ENCODE measurements at places on chromosomes 7 and 10.
A peak's percentile ranks its signal among the peaks of the same experiment; 100 is the strongest.

DNA sequence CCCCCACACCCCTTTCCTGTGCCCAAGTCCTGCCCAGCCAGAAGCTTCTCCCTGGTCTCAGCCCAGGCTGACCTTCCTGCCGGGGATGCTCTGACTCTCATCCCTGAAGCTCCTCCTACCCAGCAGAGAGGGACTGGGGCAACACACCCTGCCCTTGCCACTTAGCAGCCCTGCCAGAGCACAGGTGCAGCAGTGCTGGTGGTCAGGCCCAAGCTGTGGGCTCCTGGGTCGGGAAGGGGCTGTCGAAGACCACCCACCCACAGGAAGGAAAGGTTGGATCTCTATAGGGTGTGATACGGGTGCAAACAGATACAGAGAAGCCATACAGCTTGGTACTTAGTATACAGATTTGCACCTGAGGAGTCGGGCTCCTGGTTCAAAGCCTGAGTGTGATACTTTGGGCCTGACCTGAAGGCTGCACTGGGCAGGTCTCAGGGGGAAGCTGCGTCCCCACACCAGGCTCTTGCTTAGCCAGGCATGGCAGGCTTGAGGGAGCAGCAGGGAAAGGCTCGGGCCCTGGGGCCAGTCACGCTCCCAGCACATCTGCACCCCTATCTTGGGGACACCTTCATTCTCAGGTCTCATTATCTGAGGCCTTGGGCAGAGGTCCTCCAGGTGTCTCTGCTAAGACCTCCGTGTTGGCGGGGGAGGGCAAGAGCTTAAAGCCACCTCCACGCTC is 47.3 kb downstream of the TCERG1L start:
- no peak for ATAC-seq

GRCh38 chr7:22301790-22302189 is 55.2 kb downstream of the RAPGEF5 start:
- no peak for ATAC-seq

DNA sequence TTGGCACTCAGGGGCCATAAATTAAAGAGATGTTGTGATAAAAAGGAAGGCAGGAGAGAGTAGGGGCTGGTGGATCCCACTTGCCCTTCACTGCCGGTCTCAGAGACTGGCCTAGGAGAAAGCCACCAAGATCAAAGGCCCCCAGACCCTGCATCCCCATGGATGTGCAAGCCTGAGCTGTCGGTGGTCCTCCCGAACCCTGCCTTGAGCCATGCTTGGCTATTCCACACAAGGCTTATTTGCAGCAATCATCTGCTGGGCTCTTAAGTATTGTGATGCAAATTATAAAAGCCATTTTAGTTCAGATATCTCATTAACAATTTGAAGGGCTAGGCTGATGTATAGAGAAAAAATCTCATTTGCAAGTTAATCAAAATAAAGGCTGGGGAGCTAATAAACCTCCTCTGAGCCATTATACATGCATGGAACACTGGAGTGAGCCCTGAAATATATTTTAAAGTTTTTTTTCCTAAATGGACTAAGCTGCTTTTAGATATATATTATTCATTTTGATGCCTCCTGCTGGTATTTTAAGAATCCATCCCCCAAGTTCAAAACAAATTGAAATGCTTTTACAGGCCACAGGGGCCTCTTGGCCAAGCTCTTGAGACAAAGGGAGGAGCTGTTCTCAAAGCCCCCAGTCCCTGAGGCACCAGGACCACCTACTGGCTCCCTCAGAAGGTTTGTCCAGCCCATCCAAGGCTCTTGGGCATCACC is 28.1 kb downstream of the OAT start:
- ATAC-seq, result no peak

- ATAC-seq, result peak; percentile 4
These were observed at the start of gene COBL for GRCh38 chr7:51316666-51317581. COBL (minus strand) TSS chr7:51316809; CDS start chr7:51316633, 176 bp downstream.

DNA sequence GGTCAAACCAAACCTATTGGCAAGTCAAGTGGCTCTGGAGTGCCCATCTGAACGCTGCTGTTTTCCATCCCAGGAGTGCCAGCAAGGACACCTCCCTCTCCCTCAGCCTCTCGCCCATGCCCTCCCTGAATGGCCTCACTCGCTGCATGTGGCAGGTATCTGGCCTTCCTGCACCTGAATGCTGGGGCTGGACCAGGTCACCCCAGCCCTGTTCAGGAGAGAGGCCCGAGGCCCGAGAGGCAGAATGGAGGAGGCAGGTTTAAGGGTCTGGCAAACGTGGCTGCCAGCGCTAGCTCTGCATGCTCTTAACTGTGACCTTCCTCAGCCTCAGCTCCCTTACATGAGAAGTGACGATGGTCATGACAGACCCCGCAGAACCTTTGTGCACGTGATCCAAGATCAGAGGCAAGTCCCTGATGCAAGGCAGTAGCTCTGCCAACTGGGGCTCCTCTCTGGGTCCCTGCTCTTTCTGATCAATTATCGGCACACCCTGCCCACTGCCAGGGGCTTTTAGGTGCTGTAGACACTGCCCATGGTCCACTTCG is 295.7 kb upstream of the ZMIZ1 start:
- no peak for ATAC-seq

DNA sequence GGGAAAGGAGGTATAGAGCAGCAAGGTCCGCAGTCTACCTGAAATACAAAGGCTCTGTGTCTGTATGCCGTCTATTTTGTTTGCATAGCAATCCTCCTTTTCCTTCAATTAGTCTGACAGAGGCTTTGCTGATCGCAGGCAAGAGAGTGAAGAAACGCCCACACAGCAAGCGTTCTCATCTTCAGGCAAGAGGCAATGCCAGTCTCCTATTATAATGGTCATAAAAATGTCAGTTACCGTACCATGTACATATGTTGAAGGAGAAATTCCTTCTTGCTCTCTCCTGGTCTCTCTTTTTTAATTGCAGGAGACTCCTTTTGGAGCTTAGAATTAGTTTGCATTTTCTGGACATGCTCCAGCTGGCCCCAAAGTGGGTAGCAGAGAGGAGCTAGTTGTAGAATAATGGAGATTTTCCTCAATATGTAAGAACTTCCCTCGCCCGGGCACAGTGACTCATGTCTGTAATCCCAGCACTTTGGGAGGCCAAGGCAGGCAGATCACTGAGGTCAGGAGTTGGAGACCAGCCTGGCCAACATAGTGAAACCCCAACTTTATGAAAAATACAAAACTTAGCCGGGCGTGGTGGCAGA is 139.5 kb downstream of the PFKFB3 start:
- ATAC-seq, result no peak

DNA sequence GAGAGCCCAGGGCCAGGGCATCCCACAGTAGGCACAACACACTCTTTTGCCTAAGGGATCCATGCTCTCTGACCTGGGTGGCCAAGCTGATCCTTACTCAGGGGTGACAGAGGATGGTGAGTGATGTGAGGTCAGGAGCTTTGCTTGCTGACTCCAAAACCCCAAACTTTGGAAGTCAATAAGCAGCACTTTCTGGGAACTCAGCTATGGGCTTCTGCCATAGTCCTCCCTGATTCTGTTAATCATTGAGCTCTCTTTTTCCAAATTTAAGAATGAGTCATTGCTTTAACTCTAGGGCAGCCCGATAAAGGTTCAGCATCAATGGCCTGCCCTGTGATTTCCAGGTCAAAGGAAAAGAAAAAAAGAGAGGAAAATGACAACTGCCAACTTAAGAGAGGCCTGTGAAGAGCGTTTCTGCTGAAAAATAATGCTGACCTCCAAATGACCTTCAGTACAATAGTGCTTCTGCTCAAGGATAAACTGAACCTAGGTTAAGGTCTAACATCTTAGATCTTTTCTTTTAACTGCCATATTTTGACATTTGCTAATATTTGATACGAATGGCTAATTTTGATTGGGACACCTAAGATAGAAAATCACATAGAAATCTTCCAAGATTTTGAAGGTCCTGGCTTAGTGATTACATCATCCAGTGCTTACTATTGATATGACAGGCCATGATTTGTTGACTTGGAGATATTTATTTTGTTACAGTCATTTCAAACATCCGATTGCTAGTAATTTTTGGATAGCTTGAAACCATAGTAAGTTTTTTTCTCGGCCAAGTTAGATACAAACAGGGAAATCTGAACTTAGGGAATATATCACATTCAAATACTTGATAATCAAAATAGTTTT is 20.8 kb upstream of the RELN start:
- ATAC-seq, result no peak

Measured in stimulated activated memory B cell treated with anti-CD40 and anti-IgM and Interleukin-4, amounts not matched to agents 10 μg/mL and 1 μg/mL and 100 μg/mL, for 72 hours (primary cell).